Effector memory CD4-positive, alpha-beta T cell (primary cell): ENCODE measurements at places on chromosomes 1 and 21.

- no peak for DNase-seq
Observed at GRCh38 chr1:155026588-155026987, 7.0 kb downstream of the DCST2 start.

DNA sequence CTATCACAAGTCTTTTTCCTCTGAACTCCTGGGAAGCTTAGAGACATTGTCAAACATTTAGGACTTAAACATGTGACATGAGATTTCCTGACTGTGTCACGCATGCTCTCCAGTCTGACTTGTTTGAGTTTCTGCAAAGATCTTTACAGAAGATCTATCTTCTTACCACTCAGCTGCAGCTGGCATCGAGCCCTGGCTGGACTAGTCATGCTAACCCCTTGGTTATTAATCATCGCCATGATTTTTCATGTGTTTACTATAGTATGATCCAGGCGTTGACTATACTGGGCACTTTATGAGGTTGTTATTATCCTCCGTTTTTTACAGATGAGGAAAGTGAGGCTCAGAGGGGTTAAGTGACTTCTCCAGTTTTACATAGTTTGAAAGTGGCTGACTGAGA is 18.1 kb upstream of the IRF2BP2 start:
- DNase-seq, result no peak

- no peak for DNase-seq
Observed at GRCh38 chr1:91567583-91567982, 66.9 kb downstream of the CDC7 start.

DNA sequence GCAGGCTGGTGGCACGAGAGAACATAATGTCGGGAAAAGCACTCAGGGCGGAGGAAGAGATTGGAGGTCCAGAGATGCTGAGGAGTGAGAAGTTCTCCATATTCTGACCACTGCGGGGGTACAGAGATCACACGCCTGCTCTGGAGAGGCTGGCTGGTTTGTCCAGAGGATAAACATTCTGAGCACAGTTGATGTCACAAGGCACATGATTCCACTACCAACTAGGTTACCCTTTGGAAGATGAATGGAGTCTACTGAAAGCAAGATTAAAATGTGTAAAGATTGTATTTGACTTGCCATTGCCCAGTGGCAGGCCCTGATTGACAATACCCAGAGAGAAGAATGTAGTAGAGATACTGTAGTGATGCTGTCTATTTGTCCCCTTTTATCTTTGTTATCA is at the start of gene SPATA46:
Gene SPATA46 (minus strand): TSS at position 164 of the 400 bp plus-strand sequence. CDS start 64 bp downstream, at position 100.
- DNase-seq, result no peak

GRCh38 chr1:118322331-118322730 is 137.3 kb upstream of the SPAG17 start:
- DNase-seq, result no peak

DNA sequence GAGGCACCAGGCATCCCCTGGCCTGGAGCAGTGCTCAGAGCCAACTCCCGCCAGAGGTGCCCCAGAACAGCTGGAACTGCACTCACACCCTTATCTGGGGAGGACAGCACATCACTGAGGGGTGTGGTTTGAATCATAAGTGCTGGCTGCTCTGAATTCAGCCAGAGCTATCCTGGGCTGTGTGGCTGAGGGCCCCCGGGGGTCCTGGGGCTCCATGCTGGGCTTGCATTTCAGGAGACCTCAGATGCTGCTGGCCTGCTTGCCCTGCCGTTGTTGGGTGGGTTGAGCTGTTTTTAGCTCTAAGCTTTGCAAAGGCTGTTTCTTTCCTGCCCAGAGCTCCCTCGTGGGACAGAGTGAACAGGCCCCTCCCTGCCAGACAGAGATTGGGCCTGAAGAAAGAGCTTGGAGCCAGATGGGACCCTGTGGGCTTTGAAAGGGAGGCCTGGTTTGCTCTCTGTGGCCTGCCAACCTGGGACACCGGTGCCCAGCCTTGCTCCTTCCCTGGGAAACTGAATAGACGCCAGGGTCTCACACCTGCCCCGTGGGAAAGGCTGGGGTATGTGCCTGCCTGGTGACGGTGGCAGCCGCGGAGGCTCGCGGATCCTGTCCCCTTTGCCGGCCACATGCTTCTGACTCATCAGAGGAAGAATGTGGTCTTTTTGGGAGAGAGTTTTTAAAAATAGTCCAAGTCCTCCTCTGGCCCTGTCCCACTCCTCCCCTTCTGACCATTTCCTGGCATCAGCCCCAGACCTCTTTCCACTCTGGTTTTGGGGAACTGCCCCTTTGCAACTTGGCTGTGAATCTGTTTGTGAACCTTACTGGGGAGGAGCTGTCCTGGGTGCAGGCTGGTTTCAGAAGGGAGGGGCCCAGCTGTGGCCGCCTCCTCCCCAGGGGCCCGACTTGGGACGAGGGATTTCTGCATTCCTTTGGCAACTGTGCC is 30.0 kb downstream of the ARHGEF10L start:
- no peak for DNase-seq

DNA sequence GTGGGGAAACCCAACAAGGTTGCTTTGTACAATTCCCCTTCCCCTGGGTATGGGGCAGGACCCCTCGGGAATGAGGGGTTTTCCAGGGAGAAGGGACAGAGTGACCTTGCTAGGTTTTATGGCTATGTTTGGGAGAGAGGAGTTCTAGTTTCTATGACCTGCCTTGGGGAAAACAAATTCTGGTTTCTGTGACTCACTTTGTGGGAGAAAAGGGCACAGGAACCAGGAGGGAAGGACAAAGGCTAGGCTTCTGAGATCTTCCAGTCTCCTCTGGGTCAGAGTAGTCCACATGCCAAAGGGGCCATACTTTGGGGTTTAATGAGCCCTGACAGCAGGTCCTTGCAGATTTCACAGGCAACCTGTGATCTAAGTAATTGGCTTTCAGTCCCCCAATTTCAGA is 5.5 kb upstream of the PTGER3 start:
- DNase-seq, result no peak

DNA sequence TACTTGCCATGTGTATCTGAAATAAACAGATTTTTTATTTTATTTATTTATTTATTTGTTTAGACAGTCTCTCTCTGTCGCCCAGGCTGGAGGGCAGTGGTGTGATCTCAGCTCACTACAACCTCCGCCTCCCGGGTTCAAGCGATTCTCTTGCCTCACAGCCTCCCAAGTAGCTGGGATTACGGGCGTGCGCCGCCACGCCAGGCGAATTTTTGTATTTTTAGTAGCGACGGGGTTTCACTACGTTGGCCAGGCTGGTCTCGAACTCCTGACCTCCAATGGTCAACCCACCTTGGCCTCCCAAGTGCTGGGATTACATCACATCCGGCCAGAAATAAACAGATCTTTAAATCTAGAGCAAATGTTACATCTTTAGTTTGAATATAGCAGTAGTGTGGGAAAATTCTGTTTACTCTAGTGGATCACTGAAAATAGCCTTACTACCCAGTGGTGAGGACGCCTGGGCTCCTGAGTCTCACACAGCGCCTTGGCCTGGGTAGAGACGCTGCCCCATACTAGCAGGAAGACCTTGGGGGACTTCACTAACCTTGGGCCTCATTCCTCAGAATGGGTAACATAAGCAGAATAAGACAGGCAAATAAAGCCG is 709 bp downstream of the GART start:
- DNase-seq, result no peak

DNA sequence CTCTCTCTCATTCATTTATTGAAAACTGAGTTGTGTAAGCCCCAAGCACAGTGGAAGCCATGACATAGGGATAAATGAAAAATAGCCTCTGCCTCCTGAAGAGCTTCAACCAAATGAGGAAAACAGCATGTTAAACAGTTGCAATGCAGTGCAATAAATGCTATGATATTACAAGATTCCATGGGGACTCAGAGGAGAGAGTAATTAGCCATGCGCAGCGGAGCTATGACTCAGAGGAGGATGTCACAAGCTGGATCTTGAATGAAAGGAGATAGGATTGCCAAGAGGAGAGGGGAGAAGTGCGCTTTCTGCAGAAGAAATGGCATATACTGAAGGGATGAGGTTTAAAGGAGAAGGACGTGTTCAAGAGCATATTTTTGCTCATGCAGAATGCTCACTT is 231.3 kb upstream of the PLXNA2 start:
- DNase-seq, result no peak

DNA sequence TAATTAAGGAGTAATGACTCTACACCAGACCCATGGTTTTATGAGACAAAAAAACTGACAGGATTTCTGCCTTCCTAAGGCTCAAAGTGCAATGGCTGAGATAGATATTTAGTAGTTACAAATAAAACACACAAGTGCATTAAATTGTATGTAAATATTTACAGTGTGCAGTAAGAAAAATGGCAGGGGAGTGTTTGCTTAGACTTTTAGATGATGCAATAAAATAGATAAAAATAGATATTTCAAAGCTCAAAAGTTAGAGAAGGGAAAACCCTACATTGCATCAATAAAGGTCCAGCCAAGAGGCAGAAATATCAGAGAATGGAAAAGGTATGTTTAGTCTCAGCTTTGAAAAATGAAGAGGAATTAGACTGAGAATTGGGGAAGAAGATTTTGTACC is 226.3 kb upstream of the FGGY start:
- no peak for DNase-seq

DNA sequence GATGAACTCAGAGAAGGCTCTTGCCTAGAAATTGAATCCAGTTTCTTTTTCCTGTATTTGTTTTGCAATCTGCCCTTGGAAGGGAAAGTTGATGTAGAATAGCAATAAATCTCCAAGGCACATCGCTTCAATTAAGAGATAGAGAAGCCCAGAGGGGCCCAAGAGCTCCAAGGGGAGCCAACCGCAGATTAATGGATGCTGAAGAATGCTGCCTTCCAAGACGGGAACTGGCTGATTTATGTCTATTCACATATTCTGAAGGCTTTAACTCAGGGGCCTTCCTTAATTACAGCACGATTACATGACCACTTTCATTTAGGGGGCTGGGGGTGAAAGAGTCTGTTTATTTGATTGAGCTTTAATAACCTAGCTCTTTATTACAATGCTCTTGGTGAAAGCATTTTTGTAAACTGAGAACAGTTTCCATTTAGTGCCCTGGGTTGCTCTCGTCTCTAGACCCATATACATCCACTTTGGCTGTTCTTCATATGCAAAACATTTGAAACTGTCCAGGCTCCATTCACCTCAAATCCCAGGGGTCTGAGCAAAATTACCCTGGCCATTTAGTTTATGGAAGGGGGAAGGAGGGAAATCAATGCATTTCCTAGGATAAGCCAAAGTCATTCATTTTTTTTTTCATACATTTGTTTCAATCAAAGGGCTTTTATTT is 87.4 kb upstream of the CLDN14 start:
- DNase-seq, result no peak

GRCh38 chr21:33855190-33855589 is 60.4 kb downstream of the ATP5PO start:
- no peak for DNase-seq

- no peak for DNase-seq
Observed at GRCh38 chr1:64405833-64406232, 64.1 kb upstream of the CACHD1 start.

DNA sequence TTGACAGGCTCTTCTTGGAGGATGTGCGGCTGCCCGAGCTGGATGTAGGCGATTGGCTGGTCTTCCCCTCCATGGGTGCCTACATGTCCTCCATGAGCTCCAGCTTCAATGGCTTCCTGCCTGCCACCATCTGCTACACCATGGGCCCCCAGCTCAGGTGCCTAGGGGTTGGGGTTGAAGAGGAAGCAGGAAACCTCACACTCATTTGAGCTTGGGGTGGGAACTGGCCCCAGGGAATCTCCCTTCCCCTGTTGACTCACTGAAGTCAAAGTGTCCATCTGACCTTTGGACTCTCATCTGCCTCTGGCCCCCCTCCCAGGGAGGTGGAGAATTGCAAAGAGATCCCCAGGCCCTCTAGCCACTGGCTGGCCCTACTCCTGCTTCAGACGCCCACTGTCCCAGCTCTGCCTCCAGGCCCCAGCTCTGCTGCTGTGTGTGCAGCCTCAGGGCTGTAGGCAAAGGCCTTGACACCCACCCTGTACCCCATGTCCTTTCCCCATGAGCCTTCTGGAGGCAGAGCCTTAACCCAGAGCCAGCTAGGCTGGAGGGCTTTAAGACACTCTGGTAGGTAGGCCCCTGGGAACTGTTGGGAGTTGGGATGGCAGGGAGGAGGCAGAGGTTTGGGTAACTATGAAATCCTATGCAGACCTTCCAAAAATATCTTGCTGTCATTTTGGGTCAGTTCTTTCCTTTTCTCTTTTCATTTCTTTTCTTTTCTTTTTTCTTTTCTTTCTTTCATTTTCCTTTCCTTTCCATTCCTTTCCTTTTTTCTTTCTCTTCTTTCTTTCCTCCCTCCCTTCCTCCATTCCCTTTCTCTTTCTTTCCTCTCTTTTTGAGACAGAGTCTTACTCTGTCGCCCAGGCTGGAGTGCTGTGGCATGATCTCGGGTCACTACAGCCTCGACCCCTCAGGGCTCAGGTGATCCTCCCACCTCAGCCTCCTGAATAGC is 66.9 kb upstream of the TINAGL1 start:
- DNase-seq, result no peak

DNA sequence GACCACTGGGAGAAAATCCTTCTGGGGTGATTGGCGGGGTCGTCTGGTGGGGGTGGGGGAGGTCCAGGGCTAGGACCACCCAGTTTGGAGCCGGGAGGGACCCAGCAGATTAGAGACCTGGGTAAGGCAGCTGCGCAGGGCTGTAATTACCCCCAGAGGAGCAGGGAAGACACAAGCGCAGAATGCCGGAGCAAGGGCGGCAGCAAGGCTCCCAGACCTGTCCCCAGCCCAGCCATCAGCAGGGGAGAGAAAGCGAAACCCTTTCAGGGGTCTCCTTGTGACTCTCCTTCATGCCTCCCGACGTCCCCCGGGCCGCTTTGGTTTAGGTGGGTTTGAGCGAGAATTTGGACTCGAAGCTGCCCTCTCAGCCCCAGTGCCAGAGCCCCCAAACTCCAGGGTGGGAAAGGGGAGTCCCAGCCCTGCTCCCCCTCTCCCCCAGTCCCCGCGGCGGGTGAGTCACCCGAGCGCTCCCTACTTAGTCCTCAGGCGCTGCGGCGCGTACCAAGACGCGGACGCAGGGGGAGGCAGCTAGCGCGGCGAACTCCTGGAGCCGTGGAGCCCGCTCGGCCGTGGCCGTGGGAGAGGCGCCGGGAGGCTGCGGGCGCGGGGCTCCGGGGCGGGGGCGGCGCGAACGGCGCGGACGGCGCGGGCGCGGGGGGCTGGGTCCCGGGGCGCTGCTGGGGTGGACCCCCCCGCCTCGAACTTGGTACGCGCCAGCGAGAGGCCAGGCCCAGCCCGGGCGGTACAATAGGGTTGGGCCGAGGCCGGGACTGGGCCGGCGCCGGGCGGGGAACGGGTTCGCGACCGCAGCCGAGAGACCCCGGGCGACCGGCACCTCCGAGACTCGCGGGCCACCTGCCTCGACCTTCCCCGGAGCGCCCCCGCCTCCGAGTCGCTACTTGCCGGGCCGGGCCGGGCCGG is at the start of gene MAP7D1:
Gene MAP7D1 (plus strand): TSS at position 753 of the 921 bp plus-strand sequence. CDS start 258 bp downstream, outside the sequence.
- peak; percentile 80 for DNase-seq

- no peak for DNase-seq
Observed at GRCh38 chr1:24963943-24964693, 34.0 kb upstream of the RUNX3 start.

DNA sequence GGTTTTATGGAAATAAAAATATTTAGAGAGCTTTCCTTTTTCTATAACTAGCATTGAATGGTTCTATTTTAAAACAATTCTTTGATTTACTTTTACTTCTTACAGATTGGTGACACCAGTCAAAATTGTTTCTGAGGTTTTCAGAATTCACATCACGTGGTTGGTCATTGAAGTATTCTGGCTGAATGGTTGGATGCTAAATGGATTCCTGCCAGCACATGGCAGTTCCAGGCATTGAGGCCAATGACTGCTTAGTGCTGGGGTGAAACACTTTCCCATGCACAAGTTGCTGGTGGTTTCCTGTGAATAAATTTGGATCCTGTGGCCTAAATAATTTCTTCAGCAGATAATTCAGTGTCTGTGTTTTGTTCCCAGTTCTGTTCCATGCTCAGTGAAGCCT is 20.6 kb downstream of the NCAM2 start:
- no peak for DNase-seq

GRCh38 chr1:36493524-36493923 is 10.8 kb upstream of the CSF3R start:
- DNase-seq, result no peak
